ENCODE measurements at places on chromosomes 12 and 14.
A peak's percentile ranks its signal among the peaks of the same experiment; 100 is the strongest.

DNA sequence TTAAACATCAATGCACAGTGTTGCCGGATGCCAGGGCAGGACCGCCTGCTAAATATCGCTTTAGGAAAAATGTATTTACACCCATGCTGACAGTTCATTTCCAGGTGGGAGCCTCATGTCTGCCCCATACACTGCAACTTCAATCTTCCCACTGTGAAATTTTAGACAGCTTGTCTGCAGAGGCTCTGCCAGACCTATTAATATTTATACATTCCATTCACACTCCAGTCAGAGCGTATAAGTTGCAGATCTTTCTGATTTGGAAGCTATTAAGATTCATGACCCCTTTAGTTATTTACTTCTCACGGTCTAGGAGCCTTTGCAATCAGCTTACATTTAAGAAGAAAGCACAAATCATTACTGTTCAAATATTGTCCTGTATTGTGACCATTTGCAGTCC is 357.4 kb downstream of the ATP23 start:
- no peak for DNase-seq

GRCh38 chr12:107026806-107027635 is 40.1 kb upstream of the MTERF2 start:
- DNase-seq, result no peak

DNA sequence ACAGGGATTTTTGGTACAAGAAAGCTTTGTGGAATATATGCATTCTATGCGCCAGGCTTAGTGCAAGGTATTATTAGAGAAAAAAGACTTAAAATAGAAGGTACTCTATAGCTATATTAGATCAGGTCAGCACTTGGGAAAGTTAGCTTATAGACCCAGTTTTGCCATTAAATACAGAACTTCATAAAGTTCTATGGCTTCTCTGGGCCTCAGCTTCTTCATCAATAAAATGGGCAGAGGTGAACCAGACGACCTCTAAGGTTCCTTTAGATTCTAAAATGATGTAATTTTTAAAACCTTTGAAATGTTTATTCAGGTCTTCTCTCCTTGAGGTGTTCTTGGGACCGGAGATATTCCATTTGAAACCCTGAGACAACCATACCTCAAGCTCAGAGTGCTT is 7.1 kb downstream of the CNPY2 start:
- no peak for DNase-seq

GRCh38 chr14:82411298-82411697 is 877.6 kb upstream of the SEL1L start:
- DNase-seq, result no peak

- DNase-seq, result no peak
Measured at GRCh38 chr14:94907626-94908261, 137.8 kb upstream of the GSC start.

- no peak for DNase-seq
Measured at GRCh38 chr14:71591929-71592328, 340.3 kb upstream of the RGS6 start.

- DNase-seq, result peak; percentile 54
Measured at GRCh38 chr12:102917026-102917787, at the start of gene PAH. TSS of gene PAH (minus strand) at chr12:102917244. CDS start at chr12:102917130, 114 bp downstream.

DNA sequence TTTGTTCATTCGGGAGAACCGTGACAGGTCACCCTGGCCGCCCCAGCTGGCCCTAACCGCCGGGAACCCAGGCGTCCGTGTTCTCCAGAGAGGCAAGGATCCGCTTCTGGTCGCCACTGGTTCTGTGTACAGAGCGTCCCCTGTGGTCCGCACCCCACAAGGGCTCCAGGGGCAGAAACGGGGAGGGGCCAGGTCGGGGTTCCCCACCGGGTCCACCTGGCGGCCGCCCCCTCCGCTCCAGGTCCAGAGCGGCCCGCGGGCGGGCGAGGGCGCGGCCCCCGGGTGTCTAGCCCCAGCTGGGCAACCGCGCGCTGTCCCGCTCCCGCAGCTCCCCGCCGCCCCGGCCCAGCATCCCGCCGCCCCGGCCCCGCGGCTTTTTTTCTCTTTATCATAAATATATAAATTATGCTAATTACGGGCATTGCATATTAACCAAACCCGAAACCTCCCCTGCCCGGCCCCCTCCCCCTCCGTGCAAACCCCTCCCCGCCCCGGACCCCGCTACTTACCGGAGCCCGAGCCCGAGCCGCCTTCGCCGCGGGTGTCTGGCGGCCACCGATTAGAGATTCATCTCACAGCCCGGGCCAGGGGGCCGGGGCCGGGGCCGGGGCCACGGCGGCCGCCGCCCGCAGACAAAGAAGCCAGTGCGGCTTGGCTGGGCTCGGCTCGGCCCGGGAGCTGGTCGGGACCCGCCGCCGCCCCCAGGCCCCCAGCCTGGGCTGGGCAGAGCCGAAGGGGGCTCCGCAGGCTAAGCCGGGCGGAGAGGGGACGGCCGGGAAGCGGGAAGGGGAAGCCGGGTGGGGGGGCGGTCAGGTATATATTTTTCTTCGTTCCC is 512 bp downstream of the POU6F1 start:
- peak; percentile 73 for DNase-seq

- DNase-seq, result no peak
Measured at GRCh38 chr12:93729934-93730333, 52.8 kb downstream of the CRADD start.

Data from HuH-7.5 (cell line).